ENCODE measurements at places on chromosomes 3 and 15.

- DNase-seq, result no peak
These were observed 583 bp downstream of the IL17RE start for GRCh38 chr3:9903238-9903624.

GRCh38 chr3:183098536-183099025, 715 bp downstream of the MCCC1 start:
- DNase-seq, result no peak

- no peak for DNase-seq
These were observed 30.8 kb upstream of the CPB1 start for GRCh38 chr3:148796799-148797198.

DNA sequence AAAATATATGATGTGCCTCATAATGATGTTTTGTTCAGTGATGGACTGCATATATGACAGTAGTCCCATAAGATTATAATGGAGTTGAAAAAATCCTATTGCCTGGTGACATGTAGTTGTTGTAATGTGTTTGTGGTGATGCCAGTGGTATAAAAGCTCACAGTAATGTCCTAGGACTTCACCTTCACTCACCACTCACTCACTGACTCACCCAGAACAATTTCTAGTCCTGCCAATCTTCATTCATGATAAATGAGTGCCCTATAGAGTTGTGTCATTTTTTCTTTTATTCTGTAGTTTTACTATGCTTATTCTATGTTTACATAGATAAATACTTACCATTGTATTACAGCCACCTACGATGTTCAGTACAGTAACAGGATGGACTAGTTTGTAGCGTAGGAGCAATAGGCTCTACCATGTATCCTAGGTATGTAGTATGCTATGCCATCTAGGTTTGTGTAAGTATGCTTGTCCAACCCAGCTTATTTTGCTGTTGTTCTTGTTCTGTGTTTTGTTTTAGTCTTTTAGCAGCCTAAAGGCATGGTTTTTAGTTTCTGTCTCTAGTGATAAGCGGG, 88.5 kb upstream of the LRRFIP2 start:
- no peak for DNase-seq

GRCh38 chr3:157581371-157581770, 78.2 kb upstream of the VEPH1 start:
- no peak for DNase-seq

DNA sequence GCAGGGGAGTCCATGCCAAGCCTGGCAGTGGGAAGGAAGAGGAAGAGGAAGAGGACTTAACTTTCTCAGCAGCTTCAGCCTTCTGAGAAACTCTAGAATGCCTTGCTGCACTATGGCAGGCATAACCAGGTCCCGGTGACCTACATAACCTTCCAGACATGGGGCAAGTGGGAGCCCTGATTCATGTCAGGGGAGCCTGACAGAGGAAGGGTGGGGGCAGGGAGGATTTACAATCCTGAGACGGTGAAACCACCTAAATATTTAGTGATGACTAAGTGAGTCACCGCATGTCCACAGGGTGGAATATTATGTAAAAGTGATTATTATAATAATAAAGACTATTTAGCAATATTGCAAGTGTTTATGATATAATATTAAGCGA, 46.7 kb downstream of the AMOTL2 start:
- no peak for DNase-seq

DNA sequence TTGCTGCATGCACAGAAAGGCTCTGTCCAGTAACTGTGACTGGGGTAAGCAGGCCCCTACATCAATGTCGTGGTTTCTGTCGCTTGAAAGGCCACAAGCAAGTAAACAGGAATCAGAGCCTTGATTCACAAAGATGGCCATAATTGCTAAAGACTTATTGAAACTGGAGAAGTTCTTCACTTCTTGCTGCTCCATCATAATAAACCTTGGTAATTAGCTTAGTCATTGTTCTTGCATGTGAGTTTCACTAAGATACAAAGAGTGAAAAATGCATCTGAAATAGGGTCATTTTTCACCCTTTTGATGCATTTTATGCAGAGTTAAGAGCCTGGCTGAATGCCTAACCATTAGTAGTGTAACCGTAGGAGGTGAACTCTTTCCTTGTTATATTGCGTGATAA, 3.2 kb downstream of the SEMA6D start:
- DNase-seq, result no peak

DNA sequence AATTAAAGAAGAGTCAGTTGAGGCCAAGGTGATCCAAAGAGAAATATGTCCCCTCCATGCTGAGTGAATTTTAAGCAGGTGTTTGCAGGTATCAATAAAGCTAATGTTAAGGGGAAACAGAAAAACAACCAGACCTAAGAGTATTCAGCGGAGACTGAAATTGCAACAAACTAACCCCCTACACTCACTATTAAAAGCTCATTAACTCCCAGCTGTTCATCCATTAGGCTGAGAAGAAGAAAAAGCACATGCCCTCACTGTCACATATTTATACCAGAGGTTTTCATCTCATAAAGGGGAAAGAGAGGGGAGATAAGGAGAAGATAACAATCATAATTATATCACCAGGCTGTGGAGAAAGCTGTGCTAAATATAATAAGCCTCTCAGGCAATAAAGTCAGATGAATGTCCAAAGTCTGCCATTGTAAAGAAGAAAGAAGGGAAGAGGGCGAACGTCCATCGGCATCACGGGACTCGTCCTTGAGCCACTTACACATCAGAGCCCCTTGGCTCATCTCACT, 145.2 kb downstream of the TAFA4 start:
- no peak for DNase-seq

DNA sequence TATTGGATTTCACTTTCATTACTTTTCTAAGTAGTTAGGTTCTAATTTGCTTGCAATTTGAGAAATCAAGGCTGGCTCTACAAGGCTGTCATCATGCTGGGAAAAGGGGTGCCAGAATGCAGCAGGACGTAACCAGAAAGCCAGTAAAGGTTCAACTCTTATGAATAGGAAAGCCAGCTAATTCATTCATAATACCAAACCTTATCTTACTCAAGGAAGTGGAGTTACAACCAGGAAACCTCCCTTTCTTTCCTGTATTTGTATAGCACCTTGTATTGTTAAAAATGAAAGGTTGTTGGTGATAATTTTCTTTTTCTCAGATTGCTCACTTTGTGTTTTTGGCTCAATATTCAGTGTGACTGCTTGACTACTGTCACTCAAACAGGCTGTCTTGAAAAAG, 109.4 kb downstream of the FILIP1L start:
- DNase-seq, result no peak

DNA sequence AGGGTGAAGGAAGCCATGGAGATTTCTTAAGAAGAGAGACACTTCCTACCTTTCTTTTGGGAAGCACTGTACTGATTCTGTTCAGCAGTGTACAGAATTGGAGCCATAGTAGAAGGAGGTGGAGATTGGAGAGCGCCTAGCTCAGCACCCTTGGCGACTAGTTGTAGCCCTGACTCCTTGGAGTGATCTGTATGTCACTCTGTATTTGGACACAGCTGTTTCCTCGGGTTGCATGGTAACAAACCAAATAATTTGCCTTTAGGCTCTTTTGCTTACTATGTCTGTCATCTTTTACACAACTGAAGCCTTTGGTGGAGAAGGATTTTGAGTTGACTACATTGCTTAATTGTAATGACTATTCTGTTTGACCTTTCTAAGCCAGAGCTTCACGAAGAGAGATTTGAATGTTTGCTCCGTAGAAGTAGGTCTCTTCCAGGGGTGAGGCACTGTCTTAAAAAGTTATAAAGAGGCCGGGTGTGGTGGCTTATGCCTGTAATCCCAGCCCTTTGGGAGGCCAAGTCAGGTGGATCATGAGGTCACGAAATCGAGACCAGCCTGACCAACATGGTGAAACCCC, 77.1 kb downstream of the AKAP13 start:
- DNase-seq, result no peak

DNA sequence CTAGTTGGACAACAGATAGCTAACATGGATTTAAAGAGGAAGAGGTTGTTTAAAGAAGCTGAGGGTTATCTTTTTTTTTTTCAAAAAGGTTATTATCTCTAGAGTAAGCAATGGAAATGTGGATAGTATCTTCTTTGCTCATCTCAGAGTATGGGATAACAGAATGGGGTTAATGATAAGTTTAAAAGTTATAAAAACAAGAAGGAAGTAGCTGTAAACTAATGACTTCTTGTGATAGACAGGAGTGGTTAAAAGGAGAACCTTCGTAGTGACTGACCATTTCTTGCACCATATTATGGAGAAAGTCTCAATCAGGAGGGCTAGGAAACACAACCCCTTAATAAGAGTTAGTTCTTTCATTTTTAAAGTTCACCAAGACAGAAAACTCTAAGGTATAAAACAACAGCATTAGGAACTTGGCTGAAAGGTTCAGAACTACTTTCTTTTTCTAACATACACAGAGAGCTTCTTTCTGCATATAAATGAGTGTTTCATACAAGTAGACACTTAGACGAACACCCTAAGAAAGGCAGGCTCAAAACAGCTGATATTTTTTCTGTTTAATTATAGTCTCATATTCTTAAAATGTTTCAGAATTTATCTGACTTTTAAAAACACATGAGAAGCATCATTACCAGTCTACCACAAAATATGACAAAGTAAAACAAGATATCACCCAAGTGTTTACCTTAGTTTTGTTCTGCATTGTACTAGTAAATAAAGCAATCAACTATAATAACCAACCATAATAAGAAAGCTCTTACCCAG, 140.0 kb downstream of the MEIS2 start:
- DNase-seq, result no peak

- no peak for DNase-seq
These were observed 57.2 kb upstream of the UBE2E1 start for GRCh38 chr3:23748398-23749110.

DNA sequence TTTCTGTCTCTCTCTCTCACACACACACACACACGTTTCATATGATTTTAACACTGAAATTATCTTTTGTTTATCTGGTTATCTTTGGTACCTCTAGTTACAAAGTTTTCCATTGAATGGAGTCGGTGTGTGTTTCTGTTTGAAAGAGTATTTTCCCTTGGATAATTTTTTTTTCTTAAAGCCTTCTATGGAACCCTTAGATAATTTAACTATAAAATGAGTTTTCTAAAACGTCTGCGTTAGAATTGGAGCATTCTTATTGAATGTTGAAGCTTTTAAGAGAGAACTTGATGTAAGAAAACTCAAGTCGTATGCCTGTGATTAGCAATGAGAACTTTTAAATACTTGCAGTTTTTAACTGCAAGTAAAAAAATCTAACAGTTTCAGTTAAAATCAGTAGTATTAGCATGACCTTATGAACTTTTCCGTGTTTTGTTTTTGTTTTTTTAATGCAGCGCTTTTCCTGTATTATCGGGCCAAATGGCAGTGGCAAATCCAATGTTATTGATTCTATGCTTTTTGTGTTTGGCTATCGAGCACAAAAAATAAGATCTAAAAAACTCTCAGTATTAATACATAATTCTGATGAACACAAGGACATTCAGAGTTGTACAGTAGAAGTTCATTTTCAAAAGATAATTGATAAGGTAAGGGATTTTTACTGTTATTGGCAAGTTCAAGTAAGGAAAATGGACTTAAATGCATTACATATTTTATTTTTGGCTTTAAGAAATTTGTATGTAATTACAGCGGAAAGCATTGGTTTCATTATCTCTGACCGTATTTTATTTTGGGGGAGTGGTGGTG, 3.0 kb downstream of the SMC4 start:
- no peak for DNase-seq

DNA sequence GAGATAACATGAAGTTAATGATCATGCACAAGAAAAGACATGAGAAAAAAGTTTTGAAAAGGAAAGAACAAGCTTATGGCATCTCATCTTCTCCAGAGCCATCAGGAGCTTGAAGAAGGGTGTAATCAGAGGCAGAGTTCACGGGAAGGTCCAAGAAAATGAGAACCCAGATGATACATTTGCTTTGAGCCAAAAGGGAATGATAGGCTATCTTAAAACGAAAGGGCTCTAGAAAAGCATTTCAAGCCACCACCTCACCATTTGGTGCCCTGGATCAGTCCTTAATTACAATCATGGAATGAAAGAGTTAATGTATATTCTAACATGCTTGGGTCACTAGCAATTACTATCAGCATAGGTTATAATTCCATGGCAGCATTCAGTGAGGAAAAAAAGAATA, 781.8 kb downstream of the ROBO1 start:
- DNase-seq, result no peak

- no peak for DNase-seq
These were observed 29.9 kb upstream of the CACNA2D2 start for GRCh38 chr3:50533316-50533715.

- no peak for DNase-seq
These were observed 494.1 kb downstream of the MECOM start for GRCh38 chr3:169169340-169169963.

Measured in activated gamma-delta T cell treated with anti-CD3 and anti-CD28 coated beads, Interleukin-2, amount 50 U/mL, for 16 hours (primary cell).